ENCODE measurements at places on chromosomes 12 and 14.
A peak's percentile ranks its signal among the peaks of the same experiment; 100 is the strongest.

DNA sequence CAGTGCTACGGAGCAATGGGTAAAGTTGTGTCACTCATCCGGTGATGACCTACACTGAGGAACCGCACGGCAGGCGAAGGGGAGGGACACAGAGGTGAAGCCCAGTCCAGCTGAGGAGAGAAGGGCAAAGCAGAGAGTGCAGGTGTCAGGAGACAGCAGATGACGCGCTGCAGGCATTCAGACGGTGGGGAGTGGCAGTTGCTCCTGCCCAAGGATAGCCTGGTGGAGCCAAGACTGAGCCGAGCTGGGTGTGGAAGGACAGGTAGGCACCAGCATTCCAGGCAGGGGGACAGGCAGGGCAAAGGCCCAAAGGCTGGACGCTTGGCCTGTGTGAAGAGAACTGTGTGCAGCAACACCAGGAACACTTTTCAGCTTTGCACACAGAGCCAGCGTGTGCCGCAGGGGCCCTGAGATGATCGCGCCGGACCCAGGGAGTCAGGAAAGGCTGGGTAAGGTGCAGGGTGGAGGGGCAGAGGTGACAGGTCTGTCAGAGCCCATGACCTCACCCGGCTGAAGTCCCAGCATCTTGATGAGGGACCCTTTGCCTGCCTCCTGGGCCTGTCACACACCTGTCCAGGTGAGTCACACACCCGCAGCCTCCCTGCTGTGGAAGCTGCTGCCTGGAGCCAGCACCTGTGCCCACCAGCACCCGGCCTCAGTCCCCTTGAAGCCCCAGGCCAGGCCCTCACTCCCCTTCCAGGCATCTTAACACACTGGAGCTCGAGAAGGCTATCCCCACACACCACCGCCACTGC lies 48.4 kb downstream of the TSPAN11 start:
- DNase-seq: no peak

GRCh38 chr12:25194214-25194613 lies 746 bp downstream of the DNAI7 start:
- no peak for DNase-seq

- DNase-seq: no peak
Observed at GRCh38 chr14:79580906-79581305, 630.4 kb downstream of the DIO2 start.

DNA sequence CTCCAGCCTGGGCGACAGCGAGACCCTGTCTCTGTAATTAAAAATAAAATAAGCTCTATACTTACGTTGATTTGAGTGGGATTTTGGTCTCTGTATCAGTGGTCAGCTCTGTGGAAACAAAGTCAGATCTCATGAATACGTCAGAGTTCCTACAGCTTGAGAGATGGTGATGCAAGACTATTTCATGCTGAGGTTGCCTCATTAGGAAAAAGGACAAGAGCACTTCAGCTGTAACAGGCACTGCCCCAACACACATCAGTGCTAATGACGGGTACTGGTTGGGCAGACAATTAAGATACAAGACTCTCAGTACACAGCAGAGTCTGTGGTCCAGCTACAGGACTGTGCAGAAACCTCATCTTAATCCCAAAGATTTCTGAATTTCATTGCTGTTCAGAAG lies 246.4 kb upstream of the AMIGO2 start:
- DNase-seq: no peak

DNA sequence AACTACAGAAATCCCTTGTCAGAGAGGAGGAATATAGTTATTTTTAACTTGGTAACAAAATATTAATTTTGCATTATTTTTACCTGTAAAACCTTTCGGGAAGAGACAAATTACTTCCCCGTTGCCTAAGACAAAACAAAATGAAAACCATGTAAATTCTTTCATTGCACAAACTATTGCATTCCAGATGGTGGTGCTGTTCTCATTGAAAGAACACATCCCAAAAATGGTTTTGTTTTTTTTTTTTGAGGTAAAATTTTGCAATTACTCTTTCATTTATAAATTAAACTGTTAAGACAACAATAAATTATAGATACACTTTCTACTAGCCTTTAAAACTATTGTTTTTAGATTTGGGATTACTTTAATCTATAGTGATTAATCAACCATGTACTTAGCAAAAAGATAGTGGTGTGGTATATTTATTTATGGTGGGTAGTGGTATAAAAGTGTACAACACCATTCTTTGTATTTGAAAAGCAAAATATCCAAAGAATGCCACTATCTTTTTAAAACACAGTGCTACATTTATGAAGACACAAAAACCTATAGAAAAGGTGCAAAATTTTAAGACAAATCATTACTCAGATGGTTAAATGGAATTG lies 115.5 kb downstream of the SLC38A1 start:
- peak; percentile 40 for DNase-seq

DNA sequence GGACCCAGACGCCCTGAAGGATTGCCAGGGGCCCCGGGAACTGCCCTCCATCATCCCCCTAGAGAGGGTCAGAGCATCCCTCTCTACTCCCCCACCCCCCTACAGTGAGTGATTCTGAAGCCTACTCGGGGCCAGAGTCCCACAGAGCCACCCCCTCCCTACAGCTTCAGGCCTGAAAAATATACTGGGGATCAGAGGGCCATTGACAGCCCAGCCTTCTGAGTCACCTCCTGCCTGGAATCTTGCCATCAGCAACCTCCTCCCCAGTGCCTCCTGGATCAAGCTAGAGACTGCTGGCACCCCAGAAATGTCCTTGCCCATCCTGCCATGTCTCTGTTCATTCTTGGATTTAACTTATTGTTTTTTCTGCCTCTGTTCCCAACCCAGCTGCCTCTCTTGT lies 21.7 kb upstream of the MIA2 start:
- DNase-seq: no peak

GRCh38 chr14:77469539-77469938 lies 11.6 kb downstream of the AHSA1 start:
- DNase-seq: no peak

DNA sequence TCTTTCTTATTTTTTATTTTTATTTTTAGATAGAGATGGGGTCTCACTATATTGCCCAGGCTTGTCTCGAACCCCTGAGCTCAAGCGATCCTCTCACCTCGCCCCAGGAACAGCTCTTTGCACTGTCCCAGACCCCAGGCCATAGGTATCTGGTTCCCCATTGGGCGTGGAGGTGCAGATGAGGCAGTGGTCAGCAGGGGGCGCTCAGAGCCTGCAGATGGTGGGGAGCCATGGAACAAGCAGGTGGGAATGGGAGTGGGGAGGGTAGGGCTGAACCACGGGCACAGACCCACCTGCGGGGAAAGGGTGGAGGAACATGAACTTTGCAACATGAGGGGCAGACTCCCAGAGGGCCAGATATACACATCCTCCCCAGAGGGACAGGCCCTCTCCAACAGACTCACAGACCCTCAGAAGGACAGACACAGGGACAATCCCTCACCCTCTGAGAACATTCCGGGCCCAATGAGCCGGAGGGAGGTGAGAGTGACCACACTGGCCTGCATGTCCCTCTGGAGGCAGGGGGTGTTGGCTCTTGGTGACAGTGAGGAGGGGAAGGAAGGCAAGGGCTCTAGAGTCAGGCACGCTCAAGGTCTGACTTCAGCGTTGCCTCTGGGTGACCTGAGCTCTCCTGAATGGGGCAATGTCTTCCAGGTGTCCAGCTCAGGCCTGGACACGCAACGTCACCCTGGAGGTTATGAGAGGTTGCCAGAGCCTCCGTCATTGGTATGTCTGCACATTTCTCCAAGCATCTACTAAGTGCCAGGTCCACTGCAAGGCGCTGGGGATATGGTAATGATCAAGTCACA lies 34.9 kb downstream of the KRT80 start:
- peak; percentile 85 for DNase-seq

- DNase-seq: no peak
Observed at GRCh38 chr14:24437020-24437735, 5.4 kb downstream of the SDR39U1 start.

GRCh38 chr14:54424479-54424901 lies 16.7 kb downstream of the CNIH1 start:
- DNase-seq: no peak

DNA sequence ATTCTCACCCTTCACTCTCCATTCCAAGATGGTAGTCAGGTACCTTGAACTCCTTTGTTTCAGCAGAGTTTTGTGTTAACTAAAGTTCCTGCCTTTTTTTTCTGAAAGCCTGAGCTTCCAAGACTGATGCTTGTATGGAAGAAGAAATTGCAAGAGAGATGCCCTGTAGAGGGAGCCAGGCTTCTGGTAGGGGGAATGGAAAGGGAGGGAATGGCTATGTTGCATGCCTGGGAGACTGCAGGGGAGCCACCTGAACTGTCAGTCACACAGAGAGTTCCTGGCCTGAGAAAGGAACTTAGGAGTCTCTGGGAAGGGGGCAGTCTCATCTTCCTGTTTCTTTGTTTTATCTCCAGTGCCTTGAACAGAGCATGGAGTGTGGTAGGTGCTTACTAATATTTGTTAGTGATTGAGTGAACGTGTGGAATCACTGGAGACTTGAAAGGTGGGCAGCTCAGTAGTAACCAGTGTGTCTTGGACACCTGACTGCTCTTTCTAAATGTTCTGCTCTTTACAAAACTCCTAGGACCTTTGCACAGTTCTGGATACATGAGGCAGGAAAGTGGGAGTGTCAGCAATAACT lies 132.2 kb downstream of the ANO4 start:
- DNase-seq: peak; percentile 67

DNA sequence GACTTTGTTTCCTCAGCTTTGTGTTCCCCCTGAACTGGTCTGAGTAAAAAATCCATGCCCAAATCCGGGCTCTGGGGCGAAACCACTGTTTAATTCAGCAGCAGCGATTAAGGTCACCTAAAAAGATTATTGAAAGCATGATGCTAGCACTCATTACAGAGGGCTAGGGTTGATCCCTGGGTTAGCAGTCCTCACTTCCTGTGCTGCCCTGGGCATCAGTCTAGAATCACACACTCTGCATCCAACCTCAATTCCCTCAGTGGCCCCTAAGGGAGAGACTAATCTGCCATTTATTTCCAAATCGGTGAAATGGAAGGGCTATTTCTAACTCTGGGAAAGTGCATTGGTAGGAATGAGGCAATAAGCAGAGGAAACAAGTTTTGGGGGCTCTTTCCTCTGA lies 107.2 kb downstream of the BTG1 start:
- DNase-seq: no peak

DNA sequence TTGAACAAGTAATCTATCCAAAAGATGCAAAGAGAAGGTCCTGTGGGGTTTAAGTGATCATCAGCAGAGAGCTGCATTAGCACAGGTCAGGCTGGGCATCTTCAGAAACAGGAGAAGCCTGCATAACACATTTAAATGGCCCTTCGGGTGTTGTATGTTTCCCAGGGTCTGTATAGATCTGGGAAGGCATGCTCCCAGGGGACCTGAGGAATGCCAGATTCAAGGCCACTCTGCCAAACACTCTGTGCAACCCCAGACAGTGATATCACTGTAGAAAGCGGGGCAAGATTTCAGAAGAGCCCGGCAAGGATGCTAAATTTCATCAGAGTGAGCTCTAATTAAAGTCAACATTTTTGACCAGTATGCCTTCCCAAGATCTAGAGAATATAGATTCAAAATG lies 92.9 kb downstream of the ARMH4 start:
- no peak for DNase-seq

DNA sequence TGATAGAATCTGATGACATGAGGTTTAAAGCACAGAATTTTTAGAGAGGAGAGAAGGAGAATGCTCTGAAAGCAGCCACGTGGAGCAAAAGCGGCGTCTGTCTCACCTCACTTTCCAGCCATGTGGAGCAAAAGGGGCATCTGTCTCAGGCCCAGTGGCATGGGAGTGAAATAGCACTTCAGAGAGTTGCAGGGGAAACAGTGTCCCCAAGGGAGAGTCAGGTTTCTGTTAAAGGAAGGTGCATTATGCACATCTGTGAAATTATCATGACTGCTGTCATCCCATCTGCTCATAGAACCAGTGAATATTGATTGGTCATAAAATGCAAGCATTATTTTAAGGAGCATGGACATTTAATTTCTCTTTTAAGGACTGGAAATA lies 124.0 kb downstream of the BICD1 start:
- DNase-seq: no peak

GRCh38 chr12:79322905-79323304 lies 367.9 kb downstream of the PAWR start:
- no peak for DNase-seq

All from iPS-NIHi11 (cell line).